ENCODE measurements at places on chromosomes 7 and 10.

GRCh38 chr10:62764011-62764410 lies 40.5 kb upstream of the ADO start:
- DNase-seq, result no peak

DNA sequence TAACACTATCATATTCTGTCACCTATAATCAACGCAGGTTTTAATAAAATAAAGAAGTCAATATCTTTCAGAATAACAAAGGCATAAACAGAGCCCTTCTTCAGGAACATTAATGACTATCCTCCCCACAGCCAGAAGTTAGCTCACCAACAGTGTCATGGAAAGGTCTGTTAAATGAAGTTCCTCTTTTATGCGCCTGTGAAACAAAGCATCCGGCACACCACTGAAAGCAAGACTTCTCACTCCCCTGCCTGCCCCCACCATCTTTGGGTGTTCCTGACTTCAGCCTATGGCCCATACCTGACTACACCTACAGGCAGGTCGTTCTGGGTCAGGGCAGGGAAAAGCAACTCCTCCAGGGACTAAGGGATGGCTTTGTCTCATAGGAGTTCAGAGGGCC lies 205.4 kb downstream of the FANK1 start:
- DNase-seq, result no peak

- no peak for DNase-seq
Observed at GRCh38 chr7:127884066-127884559, 147.1 kb downstream of the LRRC4 start.

GRCh38 chr7:12921751-12922345 lies 234.4 kb downstream of the ARL4A start:
- DNase-seq, result no peak

- DNase-seq, result no peak
Observed at GRCh38 chr7:87147500-87147899, 4.8 kb upstream of the DMTF1 start.

GRCh38 chr7:100682228-100682741 lies 8.7 kb downstream of the GNB2 start:
- no peak for DNase-seq

DNA sequence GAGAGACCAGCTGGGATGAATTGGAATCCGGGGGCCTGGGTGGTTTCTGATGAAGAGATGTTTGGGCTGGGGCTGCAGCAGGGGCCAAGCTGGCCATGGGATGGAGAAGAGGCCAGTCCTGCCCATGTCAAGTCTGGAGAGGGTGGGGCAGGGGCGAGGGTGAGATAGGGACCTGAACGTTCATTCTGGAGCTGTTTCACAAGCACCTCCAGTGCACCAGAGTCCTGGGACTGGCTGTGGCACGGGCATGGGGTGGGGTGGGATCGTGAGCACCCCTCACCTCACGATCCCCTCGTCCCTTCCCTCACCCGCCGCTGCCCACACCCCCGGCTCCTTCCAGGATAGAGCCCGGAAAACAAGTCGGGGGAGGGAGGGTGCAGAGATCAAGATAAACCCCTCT lies 25.8 kb upstream of the PSMG3 start:
- DNase-seq, result no peak
